Amniotic epithelial cell (primary cell): ENCODE measurements at places on chromosomes 6 and 20.

DNA sequence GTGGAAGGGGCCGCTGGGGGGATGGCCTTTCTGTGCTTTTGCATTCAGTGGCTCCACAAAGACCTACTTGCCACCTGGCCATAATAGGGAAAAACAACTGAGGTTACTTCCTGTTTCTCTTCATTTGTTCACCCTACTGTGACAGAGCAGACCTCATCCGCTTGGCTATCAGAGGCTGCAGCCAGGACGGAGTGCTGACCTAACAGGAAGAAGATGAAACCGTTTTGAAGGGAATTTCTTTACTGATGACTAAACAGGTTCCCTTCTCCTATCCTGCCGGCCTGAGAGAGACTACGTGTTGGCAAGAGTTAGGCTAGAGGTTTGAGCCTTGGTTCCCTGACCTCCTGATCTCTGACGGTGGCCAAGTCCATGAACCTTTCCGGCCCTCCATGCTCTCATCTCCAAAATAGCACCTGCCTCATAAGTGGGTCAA, 21.3 kb downstream of the PRR18 start:
- DNase-seq = peak; percentile 11

DNA sequence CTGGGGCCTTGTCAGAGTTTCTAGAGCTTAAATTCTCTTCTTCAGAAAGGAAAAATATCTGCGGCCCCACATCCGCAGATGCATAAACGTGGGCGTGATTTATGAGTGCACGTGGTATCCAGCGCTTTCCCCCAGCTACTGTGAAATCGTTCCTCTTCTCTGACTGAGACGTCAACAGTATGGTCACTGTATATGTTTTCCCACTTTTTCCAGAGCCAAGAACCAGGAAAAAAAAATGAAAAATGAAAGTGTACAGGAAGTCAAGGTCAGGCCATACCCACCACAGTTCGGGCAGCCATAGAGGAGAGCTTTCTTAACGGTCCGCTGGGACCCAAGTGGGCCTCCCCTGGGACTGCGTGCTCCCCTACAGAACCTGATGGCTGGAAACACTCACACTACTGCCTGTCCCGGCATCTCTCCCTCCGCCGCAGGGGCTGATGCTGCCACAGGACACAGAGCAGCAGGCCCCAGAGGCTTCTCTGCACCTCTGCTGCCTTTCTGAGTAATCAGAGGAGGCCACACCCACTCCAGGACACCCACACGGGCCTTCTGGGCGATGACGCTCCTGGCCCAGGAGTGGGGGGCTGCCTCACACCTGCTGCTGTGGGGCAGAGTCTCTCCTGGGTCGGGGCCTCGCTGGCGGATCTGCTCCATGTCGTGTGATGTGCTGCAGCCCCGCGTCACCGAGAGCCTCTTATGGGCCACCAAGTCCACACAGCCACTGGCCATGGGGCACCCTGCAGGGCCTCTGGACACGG, 16.4 kb upstream of the STX16 start:
- peak; percentile 92 for DNase-seq

GRCh38 chr6:34027445-34027936, 118.4 kb downstream of the GRM4 start:
- DNase-seq = peak; percentile 1

GRCh38 chr20:23129891-23130621, 43.9 kb upstream of the CD93 start:
- DNase-seq = no peak

DNA sequence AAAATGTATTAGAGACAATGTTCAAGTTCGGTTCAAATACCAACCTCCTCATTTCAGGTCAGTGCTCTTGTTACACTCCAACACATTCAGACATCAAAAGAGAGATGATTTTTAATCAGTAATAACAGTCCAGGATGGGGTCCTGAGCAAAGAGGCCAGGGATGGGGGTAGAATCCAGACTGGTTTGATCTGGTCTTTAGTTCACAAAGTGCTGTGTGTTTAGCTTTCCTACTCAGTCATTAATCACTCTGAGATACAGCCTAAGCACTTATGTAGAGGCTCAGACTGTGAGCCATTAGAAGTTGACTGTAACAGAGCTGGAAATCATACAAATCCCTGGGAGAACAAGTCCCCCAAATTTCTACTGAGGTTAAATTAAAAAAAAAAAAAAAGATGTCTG, 241.6 kb downstream of the PTPRK start:
- peak; percentile 17 for DNase-seq

- peak; percentile 9 for DNase-seq
These were observed 835.3 kb upstream of the EPHA7 start for GRCh38 chr6:94254689-94255088.

- peak; percentile 69 for DNase-seq
These were observed 161.6 kb upstream of the TNFAIP3 start for GRCh38 chr6:137705160-137706082.

GRCh38 chr6:124368131-124368530, 564.5 kb downstream of the NKAIN2 start:
- DNase-seq = peak; percentile 40

- DNase-seq = peak; percentile 92
These were observed 14.3 kb upstream of the EPM2A start for GRCh38 chr6:145749632-145750031.

- DNase-seq = peak; percentile 23
These were observed 508 bp downstream of the NOP56 start for GRCh38 chr20:2652724-2653555.

GRCh38 chr20:59630526-59630925, 26.2 kb downstream of the PHACTR3 start:
- DNase-seq = no peak

GRCh38 chr6:45587229-45588060, 209.7 kb upstream of the SUPT3H start:
- no peak for DNase-seq

DNA sequence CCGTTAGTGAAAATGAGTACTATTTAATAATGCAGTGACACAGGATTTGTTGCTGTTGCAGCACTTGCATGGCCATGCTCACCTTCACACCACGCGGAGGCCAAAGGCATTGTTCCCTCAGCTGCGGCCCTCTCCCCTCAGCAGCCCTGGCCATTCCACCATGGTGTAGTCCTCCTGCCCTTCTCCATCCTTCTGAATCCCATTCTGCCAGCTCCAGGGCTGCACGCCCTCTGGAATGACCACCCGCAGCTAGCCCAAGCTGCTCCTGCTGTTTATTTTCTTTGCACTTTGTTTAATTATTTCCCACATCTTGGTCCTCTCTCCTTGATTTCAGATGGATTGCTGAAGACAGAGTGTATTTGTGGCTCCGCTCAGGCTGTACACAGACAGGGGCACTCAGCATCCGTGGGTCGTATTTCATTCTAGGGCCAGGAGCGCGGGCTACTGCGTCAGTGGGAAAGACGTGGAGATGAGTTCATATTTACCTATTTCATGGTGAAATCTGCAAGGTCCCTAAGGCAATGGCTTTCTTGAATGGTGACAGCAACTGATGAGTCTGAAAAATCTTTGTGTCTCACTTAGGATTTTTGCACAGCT, 81.4 kb upstream of the DUSP22 start:
- no peak for DNase-seq

- DNase-seq = no peak
These were observed 67.0 kb downstream of the SLX4IP start for GRCh38 chr20:10502098-10502526.

- no peak for DNase-seq
These were observed 25.6 kb upstream of the ARMH2 start for GRCh38 chr6:24824142-24824938.

GRCh38 chr20:63408684-63409046, 47.5 kb upstream of the CHRNA4 start:
- no peak for DNase-seq

GRCh38 chr20:47258745-47259695, 97.5 kb downstream of the ZMYND8 start:
- peak; percentile 55 for DNase-seq

- DNase-seq = no peak
These were observed 20.0 kb upstream of the VNN1 start for GRCh38 chr6:132733814-132734213.

- no peak for DNase-seq
These were observed 57.9 kb upstream of the LRFN2 start for GRCh38 chr6:40645043-40645442.

GRCh38 chr20:44896583-44896982, 11.1 kb downstream of the YWHAB start:
- peak; percentile 40 for DNase-seq

- peak; percentile 56 for DNase-seq
These were observed at the start of gene HLA-DOB for GRCh38 chr6:32816746-32817204. Gene HLA-DOB, minus strand, starts transcription at chr6:32817002. Its CDS starts 51 bp downstream, at chr6:32816951.

- peak; percentile 87 for DNase-seq
These were observed 27.4 kb downstream of the KCNQ5 start for GRCh38 chr6:72649032-72649984.

GRCh38 chr6:131379948-131380347, 193.1 kb upstream of the ARG1 start:
- peak; percentile 89 for DNase-seq

GRCh38 chr6:132218059-132218696, 183.1 kb downstream of the MOXD1 start:
- peak; percentile 37 for DNase-seq

DNA sequence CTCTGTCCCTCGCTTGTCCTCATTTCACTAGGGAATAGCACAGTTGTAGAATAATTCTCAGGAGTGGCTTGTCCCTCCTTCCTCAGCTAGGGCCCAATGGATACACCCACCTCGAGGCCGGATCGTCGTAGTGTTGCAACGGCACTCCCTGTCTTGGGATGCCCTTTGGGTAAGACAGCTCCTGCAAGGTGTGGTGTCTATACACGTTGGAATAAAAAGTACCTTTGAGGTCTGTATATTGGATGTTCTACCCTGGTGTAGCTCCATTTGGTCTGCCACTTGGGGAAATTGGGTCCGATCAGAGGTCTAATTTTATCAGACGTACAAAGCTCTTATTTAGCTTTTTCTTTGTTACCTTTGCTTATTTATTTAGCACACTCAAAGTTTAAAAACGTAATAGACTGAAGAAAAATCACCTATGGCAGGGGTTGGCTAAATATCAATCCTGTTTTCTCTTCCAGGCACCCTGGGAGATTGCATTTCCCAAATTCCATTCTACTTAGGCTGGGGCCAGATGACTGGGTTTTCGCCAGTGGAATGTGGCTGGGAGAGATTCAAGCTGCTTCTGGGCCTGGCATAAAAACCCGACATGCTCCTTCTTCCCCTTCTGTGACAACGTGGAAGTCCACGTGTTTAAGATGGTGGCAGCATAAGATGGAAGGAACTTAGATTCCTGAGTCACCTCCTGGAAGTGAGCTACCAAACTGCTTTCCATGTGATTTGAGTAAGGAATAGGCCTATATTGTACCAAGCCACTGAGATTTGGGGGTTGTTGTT, 82.3 kb upstream of the CD83 start:
- peak; percentile 79 for DNase-seq

- no peak for DNase-seq
These were observed 152.3 kb downstream of the CARMIL1 start for GRCh38 chr6:25431306-25431974.

DNA sequence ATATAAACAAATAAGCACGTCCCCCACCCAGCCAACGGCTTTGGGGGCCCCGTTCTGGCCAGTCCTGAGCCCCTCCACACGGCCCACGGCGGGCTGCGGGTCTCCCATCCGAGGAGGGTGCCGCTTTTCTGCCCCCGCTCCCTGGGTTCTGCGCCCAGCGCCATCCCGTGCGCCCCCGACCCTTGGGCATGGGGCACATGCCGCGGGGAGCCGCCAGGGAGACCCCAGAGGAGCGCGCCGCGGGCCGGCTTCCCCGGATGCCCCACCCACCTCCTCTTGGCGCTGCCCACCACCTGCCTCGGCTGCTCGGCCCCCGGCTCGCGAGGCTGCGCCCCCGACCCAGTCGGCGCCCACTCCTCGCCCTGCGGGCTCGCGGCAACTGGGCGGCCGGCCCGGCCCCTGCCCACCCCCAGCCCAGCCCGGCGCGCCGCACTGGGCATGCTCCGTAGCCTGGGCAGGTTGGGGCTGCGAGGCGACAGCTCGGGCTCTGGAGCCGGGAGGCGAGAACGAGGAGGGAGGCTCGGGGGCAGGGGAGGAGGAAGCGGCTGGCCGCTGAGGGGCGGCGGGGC, 570 bp upstream of the PLCB4 start:
- DNase-seq = no peak

DNA sequence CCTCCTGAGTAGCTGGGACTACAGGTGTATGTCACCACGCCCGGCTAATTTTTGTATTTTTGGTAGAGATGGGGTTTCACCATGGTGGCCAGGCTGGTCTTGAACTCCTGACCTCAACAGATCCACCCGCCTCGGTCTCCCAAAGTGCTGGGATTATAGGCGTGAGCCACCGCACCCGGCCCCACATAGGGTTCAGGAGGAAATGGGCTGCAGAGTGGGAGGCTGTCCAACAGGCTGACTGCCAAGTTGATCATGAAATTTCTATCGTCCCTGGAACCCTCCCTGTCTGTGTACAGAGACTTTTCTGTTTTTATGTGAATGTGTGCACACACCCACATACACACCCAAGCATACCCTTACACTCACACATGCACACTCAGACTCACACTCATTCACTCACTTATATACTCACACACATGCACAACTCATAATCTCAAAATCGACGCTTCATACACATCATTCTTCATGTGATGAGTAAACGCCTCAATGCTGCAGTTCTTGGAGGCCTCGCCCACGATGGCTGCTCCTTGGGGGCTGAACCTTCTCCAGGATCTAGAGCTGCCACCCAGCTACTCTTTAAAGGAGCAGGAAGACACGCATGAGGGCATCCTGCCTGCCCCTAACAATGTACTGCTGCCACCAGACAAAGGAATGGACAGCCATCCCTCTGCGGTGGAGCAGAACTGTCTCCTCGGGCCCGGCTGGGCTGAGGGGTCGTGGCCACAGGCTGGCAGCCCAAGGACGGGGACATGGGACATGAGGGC, 35.6 kb downstream of the SUN5 start:
- no peak for DNase-seq

DNA sequence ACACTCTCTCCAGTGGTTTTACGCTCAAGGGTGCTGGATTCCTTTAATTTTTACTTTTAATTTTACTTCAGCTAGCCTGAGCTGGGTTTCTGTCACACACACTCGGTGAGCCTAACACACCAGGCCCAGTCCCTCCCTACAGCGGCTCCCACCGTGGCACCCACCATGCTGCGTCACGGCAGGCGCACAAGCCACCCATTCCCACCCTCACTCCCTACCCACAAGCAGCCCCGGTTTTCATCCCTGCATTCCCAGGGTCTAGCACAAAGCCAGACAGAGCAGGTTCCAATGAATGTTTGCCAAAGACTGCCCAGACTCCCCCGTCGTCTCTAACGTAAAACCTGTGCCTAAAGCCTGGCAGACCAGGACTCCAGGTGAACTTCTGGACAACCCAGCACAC, 50.3 kb downstream of the MYH7B start:
- DNase-seq = no peak

- peak; percentile 57 for DNase-seq
These were observed 36.4 kb upstream of the UTRN start for GRCh38 chr6:144248476-144249301.

- peak; percentile 56 for DNase-seq
These were observed 31.3 kb downstream of the TTI1 start for GRCh38 chr20:38001981-38002380.

DNA sequence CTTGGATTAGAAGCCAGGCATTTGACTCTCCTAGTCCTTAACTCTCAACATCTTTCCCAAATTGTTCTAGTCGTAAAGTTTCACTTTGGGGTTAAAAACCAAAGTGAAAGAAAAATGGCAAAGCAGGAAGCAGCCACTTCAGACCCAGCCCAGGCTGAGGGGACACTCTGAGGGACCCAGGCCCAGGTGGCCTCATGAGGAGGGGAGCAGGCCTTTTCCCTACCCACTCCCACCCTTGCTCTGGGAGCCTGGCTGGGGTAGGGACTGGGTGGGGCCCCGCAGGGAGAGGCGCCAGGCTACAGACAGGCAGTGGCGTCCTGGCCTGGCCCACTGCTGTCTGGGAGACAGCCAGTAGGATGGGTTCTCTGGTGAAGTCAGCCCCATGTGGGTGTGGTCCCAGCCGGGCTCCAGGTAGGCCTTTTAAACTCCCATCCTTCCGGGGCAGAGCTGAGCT, 68.7 kb upstream of the MYL9 start:
- no peak for DNase-seq

- no peak for DNase-seq
These were observed 2.4 kb downstream of the LRFN2 start for GRCh38 chr6:40584741-40585140.
